NCI-H69 (cell line): ENCODE measurements at places on chromosomes 5 and 9.

DNA sequence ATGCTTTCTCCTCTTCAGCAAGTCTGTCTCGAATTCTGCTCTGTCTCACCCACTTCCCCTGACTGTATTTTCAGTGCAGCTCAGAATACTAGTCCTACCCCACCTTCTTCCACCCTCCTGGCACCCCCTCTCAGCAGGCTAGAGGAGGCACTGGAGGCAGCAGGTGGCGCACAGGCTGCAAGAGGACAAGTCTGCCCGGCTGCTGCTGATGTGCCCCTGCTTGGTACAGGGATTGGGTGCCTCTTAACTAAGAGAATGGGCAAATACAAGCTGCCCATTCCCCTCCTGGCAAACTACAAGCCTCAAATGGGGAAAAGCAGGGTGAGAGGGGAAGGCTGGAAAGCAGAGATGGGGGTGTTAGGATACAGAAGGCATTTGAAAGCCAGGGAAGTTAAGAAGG is 5.1 kb downstream of the TLN1 start:
- DNase-seq = no peak

DNA sequence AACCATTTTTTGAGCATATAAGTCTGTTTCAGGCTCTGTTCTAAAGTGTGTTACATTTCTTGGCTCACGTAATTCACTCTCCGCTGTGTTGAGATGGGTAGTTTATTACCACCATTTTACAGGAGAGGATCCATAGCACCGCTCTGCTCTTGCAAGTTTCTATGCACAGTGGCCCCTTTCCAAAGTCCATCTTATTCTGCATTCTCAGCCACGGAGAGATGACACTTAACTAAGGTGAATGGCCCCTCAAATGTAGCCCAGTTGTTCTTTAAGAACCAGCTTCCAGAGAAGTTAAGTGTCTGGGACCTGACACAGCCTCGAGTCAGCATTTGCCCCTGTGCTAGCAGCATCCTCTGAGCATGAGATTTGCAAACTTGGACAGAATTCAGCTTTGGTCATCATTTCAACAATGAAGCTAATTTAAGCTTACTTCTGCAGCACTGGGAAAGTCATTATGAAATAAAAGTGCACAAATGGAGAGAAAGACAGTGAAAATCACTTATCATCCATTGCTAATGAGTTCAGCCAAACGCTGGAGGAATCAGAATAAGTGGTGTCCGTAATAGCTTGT is 61.9 kb downstream of the FAM78A start:
- no peak for DNase-seq

DNA sequence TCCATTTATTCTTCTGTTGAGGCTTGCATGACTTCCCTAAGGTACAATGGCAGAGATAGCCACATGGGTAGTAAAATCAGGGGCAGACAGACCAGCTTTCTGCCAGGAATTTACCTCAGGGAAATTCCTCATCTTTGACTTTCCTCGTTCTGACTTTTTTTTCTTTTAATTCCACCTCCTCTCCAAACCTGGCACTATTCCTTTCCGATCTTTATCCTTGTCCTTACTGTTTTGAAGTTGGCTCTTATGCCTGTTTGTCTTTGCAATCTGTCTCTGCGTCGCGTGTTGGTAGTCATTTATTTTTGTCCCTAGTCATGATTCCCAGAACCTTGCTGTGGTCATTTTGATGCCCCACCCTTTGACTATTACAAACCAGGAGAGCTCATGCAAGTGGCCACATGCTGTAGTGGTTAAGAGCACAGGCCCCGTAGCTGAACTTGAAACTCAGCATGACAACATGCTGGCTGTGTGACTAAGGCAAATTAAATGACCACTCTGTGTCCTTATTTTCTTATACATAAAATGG is 19.0 kb downstream of the TMC1 start:
- no peak for DNase-seq

DNA sequence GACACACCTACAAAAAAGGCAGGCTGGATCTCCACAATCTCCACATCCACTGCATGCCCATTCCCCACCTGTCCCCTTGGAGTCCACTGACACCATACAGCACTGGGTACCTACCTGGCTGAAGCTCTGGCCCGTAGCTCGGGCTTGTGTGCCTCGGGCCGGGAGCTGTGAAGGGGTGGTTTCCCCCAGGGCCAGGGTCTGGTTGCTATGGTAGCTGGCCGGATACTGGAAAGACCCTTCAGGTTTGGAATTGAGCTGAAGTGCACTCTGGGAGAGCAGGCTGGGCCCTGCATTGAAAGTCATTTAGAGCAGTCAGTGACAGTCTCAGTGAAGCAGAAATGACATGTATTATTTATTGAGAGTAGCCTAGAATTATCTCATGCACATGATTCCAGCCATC is 507.3 kb downstream of the CTNND2 start:
- peak; percentile 10 for DNase-seq

DNA sequence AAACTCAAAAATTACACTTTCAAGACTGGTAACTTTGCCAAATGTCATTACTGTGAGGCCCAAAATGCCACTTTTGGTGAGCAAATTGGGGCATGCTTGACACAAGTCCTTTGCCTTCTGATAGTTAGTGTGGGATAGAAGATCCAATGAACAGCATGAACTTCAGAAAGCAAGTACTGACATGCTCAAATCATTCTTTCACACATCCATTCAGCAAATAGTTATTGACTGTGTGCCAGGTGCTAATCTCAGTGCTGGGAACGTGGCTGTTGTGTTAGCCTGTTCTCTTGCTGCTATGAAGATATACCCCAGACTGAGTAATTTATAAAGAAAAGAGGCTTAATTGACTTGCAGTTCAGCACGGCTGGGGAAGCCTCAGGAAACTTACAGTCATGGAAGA is 247.0 kb downstream of the CHSY3 start:
- peak; percentile 15 for DNase-seq

- DNase-seq = peak; percentile 81
Measured at GRCh38 chr9:20683351-20684034, 566 bp upstream of the FOCAD start.

DNA sequence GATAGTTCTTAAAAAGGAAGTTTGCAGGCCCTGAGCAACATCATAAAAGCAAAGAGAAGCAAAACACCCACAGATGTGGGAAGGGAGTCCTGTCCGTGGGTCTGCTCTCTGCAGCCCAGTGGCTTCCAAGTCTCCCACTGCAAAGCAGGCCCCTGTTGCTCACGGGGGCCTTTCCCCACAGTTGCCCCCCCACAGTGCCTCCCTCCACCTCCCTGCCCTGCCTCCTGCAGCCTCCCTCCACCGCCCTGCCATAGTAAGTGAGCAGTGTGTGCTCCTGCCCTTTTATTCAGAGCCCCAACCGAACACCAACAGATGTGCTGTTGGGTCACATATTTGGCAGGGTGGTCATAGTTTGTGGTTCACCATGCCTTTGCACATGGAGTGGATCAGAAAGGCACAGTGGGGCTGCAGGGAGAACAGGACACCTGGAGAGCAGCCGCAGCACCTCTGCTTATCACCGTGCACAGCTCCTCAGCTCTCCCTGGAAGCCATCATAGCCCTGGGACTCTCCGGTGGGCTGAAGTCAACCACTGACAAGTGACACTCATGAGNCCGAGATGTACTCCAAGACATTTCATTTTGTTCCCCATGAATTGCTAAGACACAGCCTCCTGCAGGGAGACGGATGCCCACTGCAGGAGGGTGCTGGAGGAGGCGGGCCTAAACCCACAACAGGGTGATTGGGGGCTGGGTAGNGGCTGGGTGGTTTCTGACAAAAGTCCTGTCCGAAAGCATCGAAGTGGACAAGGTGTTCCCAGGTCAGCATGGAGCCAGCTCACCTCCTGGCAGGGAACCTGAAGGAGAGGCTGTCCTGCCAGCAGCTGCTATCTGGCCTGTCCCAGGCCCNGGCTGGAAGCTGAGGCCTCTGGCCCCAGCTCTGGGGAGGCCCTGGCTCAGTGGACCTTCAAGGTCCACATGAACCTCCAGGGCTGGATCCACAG is 278.9 kb downstream of the GADD45G start:
- DNase-seq = no peak

DNA sequence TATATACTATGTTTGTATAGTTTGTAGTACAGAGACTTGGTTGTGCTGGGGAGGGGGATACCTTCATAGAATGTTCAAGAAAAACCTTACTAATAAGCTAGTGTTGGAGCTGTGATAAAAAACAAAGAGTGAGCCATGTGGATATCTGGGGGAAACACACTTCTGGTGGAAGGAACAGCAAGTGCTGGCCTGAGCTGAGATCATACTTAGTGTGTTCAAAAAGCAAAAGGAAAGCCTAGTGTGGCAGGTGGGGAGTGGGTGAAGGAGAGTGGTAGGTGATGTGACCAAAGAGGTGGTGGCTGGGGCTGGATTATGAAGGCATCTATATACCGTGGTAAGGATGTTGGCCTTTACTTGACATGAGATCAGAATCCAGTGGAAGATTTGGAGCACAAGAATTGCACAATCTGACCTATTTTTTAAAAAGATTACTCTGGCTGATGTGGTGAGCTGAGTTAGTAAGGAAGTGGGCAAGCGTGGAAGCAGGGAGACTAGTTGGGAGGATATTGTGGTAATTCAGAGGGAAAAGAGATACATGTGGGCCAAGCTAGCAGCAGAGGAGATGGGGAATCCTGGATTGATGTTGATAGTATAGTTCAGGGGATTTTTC is 26.6 kb downstream of the PALM2AKAP2 start:
- no peak for DNase-seq

DNA sequence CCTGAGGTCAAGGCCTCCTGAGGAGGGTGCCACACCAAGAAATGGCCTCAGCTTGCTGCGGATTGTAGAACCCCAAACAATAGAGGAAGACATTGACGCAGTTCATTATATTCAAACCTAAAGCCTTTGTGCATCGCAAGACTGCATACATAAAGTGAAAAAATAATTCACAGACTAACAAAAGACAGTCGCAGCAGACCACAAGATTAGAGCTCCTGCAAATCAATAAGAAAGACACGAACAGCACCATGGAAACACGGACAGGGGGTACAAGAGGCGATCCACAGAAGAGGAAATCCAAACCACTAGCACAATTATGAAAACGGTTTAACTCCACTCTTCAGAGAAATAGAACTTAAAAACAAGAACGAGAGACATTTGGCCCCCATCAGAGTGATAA is 10.0 kb upstream of the TCOF1 start:
- DNase-seq = no peak

DNA sequence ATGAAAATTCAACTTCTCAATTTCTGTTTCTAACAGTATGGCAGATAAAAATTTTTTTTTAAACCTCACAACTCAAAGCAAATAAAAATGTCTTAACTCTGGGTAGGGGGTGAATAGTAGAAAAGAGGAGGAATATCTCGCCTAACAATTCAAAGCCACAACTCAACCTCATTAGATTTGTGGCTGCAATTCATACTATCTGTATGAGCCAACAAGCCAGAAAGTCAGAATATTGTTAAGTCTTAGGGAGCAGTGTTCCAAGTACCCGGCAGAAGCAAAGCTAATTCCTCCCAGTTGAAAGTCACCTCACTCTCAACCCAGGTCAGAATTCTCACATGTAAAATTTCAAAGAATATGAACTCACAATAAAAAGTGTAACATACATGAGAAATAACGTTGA is 15.0 kb downstream of the PJA2 start:
- DNase-seq = no peak

GRCh38 chr5:59828623-59829022 is 64.9 kb downstream of the PDE4D start:
- DNase-seq = no peak

- peak; percentile 92 for DNase-seq
Measured at GRCh38 chr5:51380603-51381207, 2.5 kb upstream of the ISL1 start.

DNA sequence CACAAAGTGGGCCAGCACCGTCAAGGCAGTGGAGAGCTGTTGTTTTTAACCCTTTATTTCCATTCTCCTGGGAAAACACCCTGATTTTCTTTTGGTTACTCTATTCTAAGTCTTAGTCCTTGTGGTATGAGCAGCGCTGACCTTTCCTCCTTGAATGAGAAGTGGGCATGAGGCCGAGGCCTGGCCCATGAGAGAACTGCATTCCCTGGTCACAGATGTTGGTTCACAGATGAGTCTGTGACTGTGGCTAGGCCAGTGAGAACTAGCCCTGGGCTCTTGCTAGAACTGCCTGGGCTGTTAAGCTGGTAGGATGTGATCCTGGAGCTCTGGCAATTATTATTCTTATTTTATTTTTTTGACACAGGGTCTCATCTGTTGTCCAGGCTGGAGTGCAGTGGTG is 71.7 kb upstream of the KLF9 start:
- no peak for DNase-seq

DNA sequence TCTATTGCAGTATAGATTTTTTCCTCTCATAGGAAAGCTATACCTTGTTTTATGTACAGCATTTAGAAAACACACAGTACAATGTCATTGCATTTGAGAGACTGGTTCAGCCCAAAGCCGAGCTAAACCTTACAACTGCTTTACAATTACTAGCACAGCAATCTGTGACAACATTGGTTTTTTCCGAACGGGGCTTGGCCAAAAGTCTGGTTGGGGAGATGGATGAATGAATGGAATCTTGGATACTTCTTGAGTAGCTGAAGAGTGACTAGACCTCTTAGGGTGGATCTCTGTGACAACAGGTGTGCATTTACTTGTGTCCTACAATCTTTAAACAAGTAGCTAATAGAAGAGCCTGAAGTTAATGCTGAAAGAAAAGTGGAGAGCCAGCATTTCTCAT is 1.2 kb downstream of the SGCD start:
- peak; percentile 36 for DNase-seq

DNA sequence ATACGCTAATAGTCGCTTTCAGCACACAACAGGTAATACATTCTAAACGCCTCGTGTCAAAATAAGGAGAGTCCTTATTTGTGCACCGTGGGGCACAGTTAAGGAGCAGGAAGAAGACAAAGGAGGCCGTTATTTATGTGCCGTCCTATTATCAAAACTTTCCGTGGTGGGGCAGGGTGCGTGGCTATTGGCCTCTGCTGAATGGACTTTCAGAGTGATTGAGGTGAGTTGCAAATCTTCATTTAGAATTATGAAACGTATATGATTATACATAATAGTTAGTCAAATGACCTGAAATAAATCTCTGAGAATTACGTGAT is 833 bp downstream of the C5orf24 start:
- peak; percentile 71 for DNase-seq

- DNase-seq = no peak
Measured at GRCh38 chr5:125969011-125969813, 454.0 kb upstream of the GRAMD2B start.

GRCh38 chr5:2697446-2698200 is 53.9 kb downstream of the IRX2 start:
- no peak for DNase-seq

- DNase-seq = no peak
Measured at GRCh38 chr9:129240581-129241211, 62.6 kb upstream of the IER5L start.

DNA sequence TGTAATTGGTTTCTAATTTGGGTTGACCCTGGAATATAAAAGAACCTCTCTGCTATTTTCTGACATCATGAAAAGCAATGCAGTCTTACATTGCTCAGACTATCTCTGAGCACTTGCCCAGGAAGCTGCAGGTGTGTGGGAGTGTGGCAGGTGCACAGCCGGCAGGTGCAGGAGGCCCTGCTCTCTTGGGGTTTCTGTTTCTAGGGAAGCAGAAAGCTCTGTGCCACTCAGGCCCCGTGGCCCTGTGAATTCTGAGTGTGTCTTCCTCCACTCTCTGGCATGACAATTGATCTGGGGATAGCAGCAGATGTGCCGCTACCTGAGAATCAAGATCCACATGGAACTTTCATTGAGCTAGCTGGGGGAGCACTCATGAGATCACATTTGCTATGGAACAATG is 45.7 kb upstream of the IRX2 start:
- DNase-seq = no peak
